ENCODE measurements at places on chromosomes 2 and 18.

- DNase-seq = no peak
Measured at GRCh38 chr18:74775239-74775638, 177.6 kb downstream of the ZNF407 start.

DNA sequence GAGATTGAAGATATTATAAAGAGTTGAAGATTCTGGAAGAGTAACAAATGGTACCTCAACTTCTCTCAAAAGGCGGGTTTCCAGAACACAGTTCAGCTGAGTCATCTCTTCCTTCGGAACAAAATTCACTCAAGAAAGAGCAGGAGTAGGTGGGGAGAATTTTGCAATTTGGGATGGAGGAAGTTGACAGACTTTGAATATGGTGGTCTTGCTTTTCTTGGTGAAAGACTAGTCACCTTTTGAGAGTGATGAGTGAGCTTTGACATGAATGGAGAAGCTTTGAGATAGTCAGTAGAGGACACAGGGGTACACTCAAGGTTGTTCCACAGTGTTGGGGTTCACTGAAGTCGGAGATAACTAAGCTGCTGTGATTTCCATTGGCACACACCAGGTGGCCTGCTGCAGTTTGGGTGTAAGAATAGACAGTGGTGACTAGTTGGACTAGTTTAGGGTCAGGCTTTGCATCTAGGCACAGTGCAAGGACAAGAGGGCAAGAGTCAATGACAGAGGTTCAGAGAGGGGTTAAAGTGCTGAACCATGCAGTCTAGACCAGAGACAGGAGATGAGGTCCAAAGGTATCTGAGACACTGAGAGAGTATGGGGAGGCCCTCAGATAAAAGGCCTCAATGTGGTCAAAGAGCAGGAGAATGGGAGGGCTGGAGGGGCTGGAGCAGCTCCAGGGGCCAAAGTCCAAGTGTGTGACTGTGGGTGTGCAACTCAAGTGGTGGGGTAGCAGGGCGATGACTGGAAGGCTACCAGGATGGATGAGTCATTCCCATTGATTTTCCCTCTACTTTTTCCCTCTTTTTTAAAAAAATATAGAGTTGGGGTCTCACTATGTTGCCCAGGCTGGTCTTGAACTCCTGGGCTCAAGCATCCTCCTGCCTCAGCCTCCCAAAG is 7.7 kb downstream of the CCL20 start:
- DNase-seq = no peak

GRCh38 chr18:5237083-5237722 is 40.1 kb upstream of the AKAIN1 start:
- DNase-seq = no peak

GRCh38 chr18:23106575-23106974 is 28.7 kb upstream of the CABLES1 start:
- no peak for DNase-seq

DNA sequence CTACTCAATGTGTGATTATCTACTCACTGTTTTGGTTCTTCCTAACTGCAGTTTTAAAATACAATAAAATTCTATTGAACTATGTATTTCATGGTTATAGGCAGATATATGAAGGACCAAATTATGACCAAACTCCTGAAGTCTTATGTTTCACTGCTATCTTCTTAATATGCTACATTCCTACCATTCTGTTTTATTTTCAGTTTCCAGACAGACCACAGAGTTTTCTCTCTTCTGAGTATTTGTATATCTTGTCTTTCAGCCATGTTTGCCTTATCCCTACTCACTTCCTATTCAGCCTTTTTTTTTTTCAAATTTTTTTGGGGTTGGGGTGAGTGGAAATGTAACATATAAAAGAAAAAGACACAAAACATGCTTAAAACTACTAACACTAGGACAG is 6.3 kb downstream of the RFTN2 start:
- DNase-seq = no peak

- no peak for DNase-seq
Measured at GRCh38 chr2:159985656-159986055, 76.8 kb downstream of the PLA2R1 start.

DNA sequence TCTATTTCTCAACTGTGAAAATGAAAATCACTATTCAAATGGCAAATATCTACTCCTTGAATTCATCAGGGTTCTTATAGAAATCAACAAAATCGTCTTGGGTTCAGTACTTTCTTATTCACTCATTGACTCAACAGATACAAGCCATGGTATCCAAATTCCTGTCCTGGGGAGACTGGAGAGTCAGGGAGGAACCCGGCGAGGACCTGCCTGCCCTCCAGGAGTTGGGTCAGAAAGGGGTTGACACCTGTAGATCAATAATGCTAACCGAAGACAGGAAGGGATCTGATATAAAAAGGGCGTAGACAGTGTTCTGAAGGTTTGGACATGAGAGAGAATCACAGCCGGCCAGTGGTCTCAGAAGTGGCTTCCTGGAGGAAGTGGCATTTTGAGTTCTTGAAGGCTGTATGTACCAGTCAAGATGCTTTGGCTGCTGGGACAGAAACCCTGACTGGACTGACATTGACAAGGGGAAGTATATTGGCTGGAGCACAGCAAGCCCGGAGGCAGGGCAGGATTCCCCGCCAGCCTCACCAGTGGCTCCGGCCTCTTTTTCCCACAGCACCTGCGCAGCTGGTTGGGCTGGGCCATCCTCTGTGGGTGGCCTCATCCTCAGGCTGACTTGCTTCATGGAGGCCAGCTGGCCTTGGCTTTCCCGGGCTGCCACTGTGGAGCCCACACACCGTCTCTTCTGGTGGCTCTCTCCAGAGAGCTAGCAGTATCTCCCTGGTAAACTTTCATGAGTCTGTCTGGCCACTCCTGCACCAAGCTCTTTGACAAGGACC is 3.0 kb downstream of the LRRFIP1 start:
- no peak for DNase-seq

DNA sequence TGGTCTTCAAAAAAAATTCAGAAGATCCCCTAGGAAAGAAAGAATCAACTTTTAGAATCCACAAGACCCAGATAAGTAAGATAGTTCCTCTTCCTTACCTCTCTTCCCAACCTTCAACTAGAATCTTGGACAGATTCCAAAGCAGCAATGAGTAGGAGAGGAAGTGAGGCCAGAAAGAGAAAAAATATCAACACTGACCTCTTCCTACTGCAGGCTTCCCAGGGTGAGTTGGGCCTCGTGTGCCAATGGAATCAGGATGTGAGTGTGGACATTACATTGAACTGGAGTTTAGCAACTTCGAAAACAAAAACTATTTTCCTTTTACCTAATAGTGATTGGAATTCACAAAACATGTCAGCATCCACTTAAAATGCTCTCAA is 102.5 kb upstream of the PIEZO2 start:
- DNase-seq = no peak

DNA sequence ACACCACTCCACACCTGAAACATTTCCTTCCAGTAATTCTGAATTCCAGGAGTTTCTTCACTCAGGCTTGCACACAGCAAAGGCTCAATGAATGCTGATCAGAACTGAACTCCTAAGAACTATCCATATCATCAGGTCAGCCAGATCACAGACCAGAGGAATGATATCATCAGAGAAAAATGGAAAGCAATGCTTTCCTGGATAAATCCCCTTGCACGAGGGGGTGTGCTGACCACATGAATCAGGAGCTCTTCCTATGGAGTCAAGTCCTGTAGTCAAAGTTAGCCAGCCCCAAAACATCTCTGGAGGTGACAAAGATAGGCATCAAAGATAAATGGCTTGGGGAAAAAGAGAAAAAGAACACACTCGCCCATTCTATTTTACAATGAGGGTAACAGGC is 83.8 kb upstream of the ACVR2A start:
- DNase-seq = no peak

GRCh38 chr2:229543176-229543873 is 171.0 kb downstream of the DNER start:
- no peak for DNase-seq

DNA sequence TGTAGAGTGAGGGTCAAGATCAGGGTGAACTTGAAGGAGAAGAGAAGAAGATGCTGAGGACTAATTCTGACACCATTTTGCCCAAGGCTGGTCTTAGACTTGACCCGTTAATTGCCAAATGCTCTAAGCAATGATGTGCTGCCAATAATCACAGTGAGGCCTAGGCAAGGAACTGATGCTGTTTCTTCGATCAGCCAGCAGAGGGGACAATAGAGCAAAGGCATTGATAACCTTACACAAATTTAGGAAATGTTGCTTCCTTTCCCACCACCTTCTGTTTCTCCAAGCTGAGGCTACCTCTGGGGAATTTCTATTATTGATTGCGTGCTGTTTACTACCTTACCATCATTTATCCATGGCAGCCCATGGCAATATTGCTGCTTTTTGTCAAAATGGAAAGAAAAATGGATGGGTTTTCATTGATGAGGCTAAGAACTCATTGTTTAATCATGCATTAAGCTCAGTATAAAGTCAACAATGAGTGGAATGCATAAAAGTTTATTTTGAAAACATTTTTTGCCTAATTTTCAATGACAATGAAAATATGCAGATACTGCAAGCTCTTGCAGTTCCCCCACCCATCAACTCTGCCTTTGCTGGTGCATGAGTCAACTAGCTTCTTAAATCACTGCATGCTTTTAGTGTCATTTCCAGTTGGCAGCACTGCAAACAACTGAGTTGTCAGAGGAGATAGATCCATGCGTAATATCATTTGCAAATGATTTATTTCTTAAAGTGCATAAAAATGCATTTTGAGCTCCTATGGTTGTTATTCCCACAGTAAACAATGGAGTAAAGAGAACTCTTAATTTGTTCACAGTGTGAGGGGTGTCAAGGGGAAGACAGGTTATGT is 116.4 kb upstream of the NYAP2 start:
- DNase-seq = peak; percentile 28

DNA sequence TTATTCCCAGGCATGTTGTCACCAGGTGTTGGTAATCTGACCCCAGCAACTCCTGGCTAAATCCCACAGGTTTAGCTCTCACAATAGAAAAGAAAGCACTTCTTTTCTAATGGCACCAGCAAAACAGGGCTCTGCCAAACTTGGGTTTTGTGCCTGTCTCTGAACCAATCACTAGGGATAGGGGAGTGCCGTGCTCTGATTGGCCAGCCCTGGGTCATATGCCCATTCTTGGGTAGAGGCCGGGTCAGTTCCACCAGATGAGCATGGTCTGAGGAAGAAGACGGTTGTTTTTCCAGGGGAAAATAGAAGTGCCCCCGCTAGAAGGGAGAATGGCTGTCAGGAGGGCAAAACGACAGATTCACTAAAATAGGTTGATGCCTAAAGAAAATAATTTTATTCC is 14.7 kb downstream of the CDK15 start:
- no peak for DNase-seq

DNA sequence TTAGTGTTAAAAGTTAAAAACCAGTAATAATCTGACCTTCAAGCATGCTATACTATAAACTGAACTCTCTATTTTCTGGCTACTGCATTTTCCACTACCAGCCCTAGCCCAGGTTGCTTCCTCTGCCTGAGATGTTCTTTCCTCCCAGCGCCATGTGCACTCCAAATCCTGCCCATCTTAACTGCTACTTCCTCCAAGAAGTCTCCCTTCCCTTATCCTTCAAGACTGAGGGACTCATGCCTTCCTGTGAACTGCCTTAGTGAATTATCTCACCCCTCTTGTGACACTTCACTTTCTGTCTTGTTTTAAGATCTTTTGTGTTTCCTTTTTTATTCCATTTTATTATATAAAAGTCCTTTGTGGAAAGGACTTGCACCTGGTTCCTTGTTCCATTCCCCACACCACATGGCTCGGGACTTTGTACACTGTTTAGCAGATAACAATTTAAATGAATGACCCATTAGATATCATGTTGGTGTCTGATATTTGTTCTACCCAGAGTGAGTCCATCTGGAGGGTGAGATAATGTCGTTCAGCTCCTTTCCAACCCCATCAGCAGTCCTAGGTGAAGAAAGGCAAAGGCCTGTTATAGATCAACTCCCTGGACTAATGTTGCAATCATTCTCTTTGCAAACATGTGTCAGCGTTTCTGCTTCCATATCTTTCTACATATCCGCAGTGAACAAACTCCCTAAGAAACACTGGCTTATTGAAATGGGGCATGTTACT is 20.9 kb upstream of the AGFG1 start:
- no peak for DNase-seq

DNA sequence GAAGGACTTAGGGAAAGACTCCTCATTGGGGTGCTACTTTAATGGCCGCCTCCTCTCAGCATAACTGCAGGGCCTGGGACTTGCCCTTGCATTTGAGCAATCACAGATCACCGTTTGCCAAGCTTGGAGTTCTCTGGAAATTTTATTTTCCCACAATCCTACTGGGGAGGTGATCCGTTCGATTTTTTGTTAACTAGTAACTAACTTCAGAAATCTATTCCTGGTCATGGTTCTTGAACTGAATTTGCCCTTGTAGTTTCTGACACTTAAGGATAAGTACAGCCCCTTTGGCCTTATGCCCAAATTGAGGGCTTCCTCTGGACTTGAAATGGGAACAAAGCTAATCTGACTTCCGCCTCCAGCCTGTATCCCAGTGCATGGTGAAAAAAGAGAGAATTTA is 60.5 kb upstream of the ST3GAL5 start:
- no peak for DNase-seq

DNA sequence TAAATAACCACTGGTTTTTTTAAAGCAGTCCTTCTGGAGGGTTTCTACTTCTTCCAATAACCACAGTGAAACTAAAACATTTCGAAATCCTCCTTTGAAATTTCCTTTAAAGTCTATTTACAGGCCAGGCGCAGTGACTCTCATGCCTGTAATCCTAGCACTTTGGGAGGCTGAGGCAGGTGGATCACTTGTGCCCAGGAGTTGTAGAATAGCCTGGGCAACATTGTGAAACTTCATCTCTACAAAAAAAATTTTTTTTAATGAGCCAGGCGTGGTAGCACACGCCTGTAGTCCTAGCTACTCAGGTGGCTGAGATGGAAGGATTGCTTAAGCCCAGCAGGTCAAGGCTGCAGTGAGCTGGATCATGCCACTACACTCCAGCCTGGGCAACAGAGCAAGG is 15.2 kb downstream of the KIDINS220 start:
- DNase-seq = no peak

GRCh38 chr2:31125918-31126695 is 12.1 kb downstream of the GALNT14 start:
- DNase-seq = no peak

DNA sequence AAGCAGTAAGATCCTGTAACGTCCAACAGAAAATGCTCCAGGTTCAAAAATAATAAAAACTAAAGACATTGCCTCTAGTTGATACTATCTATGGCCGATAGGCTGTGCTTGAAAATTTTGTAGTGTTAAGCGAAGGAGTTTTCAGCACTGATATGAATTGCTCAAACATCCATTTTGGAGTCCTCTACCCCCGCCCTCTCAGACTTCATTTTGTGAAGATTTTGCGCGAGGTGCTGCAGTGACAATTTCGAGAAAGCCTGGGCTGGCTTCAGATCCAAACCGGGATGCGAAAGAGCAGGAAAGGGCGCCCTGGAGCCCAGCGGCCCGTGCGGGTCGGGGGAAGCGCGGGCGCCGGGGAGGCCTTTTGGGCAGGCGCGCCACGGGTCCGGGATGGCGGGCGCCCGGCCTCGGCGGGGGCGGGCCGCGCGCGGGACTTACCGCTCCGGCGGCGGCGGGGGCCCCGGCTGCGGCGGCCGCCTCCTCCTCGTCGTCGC is 1.8 kb downstream of the SP3 start:
- peak; percentile 72 for DNase-seq
